ENCODE measurements at places on chromosomes 6 and 20.

DNA sequence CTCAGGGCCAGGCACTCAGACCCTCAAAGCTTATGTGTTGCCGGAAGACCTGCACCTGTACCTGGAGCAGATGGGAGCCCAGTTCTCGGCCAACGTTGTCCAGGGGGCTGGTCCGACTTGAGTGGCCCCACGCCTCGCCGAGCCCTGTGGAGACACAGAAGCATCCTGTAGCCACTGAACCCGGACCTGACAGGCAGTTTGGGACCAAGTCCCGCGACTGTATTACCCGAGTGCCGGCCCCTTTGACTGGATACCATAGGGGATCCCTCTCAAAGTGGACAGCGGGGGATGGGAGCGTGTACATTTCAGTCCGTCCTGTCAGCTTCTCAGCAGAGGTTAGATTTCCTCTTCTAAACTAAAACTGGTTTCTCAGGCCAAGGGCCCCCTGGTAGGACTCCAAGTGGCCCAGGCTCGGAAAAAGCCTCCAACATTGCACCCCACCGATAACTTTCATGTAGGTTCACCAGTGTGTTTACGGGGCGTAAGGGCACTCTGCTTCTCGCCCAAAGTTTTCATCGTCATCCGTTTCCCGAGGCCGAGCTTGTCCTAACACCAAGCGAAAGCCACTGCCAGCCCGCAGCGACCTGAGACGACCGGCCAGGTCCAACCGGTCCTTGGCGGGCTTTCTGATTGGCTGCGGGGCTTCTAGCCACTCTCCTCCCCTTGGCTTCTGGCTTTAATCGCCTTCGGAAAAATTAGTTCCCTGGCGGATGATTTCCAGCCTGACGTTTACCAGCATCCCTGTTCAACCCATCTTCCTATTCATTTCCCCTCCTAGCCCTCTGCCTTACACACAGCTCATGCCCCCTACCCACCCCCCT is 10.8 kb downstream of the SIM1 start:
- no peak for DNase-seq

- DNase-seq, result no peak
Observed at GRCh38 chr20:4369798-4370124, 351.9 kb upstream of the PRND start.

- no peak for DNase-seq
Observed at GRCh38 chr6:122733259-122733658, 46.3 kb upstream of the FABP7 start.

DNA sequence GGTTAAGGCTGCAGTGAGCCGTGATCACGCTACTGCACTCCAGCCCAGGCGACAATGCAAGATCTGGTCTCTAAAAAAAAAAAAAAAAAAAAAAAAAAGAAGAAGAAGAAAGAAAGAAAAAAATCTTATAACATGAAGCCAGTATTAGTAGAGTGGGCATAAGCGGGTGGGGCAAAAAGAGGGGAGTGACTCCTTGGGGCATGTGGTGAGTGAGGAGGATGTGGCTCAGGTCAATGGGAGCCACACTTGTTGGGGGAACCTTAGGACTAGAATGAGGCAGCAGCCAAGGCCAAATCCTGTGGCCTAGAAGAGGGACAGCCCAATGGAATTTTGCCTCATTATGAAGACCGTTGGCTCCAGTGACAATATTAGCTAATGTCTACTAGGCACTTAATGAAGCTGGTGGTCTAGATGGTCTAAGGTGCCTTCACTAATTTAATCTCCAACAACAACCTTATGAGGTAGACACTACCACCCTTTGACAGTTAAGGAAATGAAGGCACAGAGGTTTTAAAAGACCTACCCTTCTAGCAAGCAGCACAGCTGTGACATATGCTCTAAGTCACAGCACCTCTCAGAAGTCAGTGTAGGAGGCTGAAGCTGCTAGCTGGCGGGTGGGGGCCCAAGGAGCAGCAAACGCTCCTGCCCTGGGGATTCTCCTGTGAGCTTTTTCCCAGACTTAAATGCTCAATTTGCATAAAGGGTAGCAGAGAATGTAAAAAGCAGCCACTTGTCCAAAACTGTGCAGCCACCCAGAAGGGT is 23.6 kb upstream of the ARMC12 start:
- no peak for DNase-seq

GRCh38 chr6:139448051-139448649 is 73.7 kb upstream of the CITED2 start:
- DNase-seq, result no peak

- no peak for DNase-seq
Observed at GRCh38 chr6:147053311-147053921, 150.8 kb upstream of the STXBP5 start.

- DNase-seq, result no peak
Observed at GRCh38 chr6:31005249-31006020, 4.8 kb upstream of the MUC22 start.

DNA sequence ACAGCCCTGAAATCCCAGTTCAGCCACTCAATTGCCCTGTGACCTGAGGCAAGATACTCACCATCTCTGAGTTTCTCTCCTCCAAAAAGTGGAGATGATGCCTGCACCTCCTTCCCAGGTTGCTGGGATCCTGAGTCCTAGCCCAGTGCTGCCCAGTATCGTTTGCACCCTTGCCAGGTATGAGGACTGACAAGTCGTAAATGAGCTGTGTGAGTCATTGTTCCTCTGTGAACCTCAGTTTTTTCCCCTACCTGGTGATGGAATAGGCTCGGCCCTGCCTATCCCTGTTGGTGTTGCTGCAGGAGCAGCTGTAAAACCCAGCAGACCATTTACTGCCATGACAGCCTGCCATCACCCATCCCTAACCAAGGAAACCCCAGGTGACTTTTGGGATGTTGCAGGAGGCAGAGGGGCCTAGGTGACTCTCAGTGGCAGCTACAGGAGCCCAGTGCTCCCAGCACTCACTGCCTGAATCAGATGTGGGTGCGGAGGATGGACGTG is 229.3 kb downstream of the SYNDIG1 start:
- DNase-seq, result no peak

All from cardiac muscle cell (in vitro differentiated cells and primary cell).